ENCODE measurements at places on chromosomes 16 and 17.

DNA sequence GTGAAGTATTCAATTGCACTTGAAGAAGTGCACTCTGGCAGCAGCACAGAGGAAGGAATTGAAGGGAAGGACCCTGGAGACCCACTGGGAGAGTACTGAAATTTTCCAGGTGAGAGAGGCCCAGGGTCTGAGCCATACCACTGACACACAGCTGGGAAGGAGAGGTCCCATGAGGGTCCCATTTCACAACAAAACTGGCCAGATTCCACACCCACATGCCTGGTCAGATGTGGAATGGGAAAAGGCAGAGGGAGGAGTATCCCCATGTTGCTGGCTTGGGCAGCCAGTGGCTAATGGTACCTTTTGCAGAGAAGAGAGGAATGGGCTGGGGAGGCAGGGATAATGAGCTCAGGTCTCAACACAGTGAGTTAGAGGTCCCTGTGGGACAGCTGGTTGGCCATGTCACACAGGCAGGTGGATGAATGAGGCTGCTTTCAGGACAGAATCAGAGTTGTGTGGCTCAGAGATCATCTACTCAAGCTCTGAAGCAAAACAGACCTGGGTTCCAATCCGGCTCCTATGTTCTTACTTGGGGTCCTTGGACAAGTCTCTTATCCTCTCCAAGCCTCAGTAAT, 26.2 kb upstream of the NGFR start:
- DNase-seq, result no peak

DNA sequence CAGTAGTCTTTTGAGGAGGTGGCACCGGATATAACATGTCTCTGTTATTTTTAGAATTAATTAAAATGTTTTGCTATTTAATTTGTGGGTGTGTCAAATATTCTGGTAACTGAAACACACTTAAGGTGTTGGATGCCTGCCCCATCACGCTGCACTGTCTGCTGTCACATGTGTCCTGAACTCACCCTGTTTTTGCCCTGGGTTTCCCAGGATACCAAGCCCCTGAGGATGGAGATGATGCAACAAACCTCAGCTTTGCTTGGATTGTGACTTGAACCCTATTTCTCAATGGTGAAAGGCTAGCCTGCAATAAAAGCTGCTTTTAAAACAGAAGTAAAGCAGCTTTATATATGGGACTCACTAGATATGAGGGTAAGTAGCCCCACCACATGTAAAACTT, 11.5 kb upstream of the DUSP14 start:
- DNase-seq, result no peak

- peak; percentile 48 for DNase-seq
These were observed 96.3 kb downstream of the NDEL1 start for GRCh38 chr17:8532021-8532420.

DNA sequence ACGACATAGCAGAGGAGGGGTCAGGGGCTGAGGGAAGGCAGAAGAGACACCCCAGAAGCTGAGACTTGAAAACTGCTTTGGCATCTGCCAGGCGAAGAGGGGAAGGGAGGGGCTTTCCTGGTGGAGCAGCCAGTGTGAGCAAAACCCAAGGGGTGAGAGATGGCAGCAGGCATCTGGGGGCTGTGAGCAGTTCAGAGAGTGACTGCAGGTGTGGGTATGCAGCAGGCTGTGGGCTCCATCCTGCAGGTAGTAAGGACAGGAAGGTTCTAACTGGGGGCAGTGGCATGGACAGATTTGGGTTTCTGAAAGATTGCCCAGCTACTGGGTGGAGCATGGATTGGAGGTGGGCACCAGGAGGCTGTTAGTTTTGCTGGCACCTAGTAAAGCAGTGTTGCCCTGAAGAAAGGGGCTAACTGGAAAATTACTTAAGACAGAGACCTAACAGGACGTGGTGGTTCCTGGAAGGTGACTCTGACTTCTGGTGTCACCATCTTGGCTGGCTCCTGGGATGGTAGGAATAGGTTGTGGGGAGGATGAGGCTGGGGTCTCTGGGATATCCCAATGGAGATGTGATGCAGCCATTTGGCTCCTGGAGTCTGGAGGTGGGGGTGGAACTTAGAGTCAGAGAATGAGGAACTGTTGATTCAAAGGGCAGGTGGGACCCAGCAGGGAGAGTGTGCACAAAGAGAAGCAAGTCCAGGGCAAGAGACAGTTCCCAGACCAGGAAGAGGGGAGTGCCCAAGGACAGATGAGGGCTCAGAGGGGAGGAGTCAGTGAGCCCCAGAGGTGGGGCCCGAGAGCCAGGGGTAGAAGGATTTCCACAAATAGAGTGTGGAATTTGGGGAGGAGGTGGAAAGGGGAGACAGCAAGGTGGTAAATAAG, 11.2 kb downstream of the BCL7C start:
- no peak for DNase-seq

DNA sequence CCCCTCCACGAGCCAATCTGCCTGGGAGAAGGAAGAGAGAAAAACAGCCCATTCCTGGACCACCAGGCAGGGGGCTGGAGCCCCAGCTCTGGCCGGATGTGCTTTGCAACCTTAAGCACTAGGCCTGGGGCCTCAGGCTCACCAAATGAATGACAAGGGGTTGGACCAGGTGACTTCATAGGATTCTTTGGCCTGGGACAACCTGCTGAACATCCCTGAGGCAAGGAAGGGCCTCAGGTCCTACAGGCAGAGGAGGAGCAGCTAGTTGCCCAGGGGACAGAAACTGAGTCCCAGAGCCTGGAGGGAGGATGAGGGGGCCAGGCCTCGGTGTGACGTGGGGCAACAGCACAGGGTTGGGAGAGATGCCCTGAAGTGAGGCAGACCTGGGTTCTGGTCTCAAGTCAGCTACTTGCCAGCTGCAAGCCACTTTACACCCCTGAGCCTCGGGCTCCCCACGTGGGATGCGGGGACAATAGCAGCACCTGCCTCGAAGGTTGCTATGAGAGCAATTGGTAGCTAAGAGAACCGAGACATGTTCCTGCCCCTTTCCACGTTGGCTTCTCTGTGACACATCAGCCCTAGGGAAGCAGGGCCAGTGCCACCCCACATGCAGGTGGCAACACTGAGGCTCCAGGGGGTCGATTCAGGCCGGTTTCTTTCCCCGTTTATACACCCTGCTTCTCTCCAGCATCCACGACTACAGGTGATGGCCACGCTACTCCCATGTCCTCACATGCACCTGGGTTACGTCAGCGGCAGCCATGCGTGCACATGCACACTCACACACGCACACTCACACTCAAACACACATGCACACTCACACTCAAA, 42.6 kb downstream of the CFAP20 start:
- no peak for DNase-seq

DNA sequence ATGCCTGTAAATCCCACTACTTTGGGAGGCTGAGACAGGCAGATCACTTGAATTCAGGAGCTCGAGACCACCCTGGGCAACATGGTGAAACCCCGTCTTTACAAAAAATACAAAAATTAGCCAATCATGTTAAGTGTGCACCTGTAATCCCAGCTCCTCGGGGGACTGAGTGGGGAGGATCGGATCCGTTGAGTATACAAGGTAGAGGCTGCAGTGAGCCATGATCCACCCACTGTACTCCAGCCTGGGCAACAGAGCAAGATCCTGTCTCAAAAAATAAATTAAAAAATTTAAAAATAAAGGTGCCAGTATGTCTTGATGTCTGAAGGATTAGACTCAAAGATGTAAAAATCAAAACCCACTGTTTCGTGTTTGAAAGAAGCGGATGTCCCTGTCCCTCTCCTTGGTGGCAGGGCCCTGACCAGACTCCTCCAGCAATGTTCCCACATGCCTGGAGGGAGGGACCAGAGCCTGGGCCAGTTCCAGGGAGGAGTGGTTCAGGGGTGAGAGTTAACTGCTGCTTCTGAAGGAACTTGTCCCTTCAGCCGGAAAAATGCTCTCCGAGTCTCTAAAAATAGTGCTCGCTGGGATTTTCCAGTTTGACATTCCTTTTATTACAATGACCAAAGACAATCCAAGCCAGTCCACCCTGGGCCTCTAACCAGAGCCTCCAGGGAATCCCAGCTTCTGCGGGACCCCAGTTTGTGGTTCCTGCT, 9.4 kb upstream of the CMTM4 start:
- peak; percentile 70 for DNase-seq

GRCh38 chr16:84913315-84913714, 93.5 kb downstream of the CRISPLD2 start:
- DNase-seq, result no peak

GRCh38 chr17:67990909-67991308, 5.4 kb downstream of the C17orf58 start:
- no peak for DNase-seq

GRCh38 chr17:43907425-43907981, at the start of gene MPP2:
TSS of gene MPP2 (minus strand) at chr17:43907536. CDS start at chr17:43904460, 3,076 bp downstream.
- DNase-seq, result peak; percentile 77

GRCh38 chr17:28599311-28600184, 723 bp upstream of the SPAG5 start:
- DNase-seq, result peak; percentile 88

GRCh38 chr17:63929860-63930766, 2.0 kb downstream of the CD79B start:
- DNase-seq, result no peak

DNA sequence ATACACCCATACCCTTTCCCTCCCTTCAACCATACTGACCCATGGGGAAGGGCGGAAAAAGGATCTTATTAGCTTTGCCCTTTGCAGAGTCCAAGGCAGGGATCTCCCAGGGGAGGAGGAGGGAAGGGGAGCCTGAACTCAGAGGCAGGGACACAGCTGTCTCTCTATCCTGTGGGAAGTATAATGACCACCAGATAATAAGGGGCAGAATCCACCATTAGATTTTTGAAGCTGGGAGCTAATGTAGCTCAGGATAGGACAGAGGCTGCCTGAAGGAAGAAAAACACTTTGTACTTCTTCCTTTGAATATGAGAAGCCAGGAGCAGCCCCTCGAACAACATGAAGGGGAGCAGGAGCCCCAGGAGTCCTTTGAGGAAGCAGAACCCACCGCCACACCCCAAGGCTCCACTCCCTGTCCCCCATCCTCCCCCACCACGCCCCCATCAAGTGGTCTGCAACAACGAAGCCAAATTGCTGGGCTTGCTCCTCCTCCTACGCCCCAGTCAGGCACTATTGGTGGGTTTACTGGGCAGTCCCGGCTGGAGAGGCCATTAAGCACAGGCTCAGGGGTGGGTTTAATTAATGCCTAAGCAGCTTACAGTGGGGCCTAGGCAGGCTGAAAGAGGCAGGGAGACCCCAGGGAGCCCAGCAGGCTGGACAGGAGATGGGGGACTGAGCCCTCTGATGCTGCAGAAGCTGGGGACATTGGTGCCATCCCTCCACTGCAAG, 5.3 kb downstream of the MPP2 start:
- DNase-seq, result no peak

- no peak for DNase-seq
These were observed 832 bp upstream of the SRRM2 start for GRCh38 chr16:2751577-2752034.

- peak; percentile 72 for DNase-seq
These were observed 19.3 kb upstream of the ADGRG3 start for GRCh38 chr16:57648581-57649442.

- DNase-seq, result peak; percentile 41
These were observed 9.5 kb downstream of the FOXF1 start for GRCh38 chr16:86519649-86520316.

Data from fibroblast of skin of back (primary cell).